HuH-7 (cell line): ENCODE measurements at places on chromosomes 12 and 14.

DNA sequence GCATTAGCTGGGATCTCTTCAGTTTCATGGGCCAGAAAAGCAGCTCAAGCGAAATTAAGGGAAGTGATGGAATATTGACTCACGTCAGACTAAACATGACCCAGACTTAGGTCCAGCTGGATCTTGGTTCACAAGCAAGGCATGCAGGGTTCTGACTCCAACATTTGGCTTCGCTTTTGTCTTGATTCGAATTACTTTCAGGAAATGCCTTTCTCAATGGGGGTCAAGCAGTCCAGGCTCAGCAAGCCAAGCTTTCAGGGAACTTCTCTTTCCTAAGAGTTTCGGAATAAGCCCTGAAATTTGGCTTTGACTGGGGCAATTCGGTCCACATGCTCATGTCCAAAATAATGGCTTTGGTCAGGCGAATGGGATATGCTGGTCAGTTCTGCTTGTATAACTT lies 678.7 kb upstream of the TMEM132C start:
- DNase-seq, result no peak

DNA sequence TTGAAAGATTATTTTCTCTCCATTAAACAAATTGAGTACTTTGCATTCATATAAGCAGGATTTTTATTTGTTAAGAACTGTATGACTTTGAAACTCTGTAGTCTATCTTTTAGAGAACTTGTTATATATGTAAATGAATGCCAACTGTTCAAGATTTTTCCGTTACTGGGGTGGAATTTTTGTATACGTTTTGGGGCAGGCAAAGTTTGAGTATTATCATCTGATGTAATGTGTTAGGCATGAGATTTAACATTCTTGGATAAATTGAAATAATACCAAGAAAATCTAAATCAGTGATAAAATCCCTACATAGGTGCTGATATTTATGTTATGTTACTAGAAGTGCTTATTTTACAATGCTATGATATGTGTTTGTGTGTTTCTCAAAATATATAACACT lies 8.4 kb downstream of the CNOT2 start:
- DNase-seq, result no peak

- DNase-seq, result peak; percentile 93
Measured at GRCh38 chr14:54509546-54510501, at the start of gene CGRRF1. CGRRF1 (plus strand) TSS chr14:54509906; CDS start chr14:54509960, 54 bp downstream.

DNA sequence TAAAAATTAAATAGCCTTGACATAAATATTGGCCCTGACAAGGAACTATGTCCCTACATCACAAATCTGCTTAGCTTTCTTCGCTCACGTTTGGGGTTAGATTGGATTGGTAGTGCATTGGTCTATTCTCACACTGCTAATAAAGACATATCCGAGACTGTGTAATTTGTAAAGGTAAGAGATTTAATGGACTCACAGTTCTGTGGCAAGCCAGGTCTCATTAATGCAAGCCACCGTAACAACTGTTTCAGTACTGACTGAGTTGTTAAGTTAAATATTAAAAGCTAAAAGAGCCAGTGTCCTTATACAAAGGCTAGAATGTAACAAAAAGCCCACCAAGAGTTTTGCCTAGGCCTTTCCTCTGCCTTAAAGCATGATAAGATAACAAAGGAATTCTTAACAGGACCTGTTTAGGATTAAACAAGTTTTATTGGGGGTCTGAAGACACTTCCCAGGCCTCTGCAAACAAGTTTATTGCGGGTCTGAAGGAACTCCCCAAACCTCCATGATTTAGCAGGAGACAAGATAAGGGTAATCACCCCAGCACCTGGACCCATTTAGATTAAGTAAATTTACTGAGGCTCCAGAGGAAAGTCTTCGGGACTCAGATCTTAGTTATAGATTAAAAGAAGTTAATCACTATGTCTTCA lies 88.2 kb upstream of the PTGDR start:
- DNase-seq, result no peak

- DNase-seq, result no peak
Measured at GRCh38 chr12:81726634-81727033, 32.5 kb downstream of the PPFIA2 start.

- DNase-seq, result no peak
Measured at GRCh38 chr12:65609359-65609771, 214.9 kb upstream of the HMGA2 start.

DNA sequence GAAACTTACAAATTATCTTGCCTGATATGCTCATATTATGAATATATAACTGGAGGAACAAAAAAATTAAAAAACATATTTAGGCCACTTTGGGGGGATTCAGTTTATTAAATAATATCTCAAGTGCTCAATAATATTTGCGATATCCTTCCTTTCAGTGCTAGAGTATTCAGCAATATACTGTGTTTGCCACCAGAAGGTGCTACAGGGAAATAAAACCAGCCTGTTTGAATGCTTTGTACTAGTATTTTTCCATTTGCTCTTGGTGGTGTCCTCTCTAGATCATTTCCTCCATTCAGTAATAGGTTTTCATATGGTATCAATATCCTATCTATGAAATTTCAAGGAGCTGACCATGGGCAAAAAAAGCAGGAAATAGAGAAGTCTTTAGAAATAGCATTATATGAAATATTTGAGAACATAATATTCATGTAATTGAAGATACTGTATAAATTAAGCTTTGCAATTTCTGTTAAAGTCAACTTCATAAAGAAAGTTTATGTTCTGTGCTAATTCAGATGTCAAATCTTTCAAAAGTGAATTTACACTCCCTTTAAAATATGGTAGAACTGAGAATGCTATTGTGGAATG lies 106.2 kb upstream of the NAV3 start:
- peak; percentile 6 for DNase-seq

DNA sequence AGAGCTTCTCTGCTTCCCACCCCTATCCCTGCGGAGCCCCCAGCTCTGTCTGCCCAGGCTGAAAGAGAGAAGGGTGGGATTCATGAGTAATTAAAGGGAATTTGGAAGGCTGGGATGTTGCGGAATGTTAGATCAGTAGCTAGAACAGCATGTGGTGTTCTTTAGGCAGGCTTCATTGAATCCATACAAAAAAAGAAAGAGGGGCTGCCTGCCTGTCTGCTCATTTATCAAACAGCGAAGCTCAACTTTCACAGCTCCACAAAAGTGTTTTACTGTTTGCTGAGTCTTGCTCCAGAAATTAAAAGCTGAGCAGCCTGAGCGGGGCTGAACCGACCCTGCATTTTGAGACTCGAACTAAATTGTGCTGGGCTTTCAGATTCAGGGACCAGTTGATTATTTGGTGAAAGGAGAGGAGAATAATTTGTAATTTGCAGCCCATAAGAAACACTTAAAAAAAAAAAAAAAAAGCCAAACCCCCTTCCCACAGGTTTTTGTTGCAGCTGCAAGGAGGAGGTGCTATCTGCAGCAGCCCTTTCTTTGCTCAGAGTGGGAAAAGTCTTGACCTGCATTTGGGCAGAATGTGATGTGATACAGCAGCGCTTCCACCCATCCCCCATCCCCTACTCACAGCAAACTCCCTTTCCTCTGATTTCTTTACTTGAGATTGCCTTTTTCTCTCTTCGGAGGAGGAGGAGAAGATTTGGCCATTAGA lies 89.7 kb downstream of the RFX4 start:
- no peak for DNase-seq

DNA sequence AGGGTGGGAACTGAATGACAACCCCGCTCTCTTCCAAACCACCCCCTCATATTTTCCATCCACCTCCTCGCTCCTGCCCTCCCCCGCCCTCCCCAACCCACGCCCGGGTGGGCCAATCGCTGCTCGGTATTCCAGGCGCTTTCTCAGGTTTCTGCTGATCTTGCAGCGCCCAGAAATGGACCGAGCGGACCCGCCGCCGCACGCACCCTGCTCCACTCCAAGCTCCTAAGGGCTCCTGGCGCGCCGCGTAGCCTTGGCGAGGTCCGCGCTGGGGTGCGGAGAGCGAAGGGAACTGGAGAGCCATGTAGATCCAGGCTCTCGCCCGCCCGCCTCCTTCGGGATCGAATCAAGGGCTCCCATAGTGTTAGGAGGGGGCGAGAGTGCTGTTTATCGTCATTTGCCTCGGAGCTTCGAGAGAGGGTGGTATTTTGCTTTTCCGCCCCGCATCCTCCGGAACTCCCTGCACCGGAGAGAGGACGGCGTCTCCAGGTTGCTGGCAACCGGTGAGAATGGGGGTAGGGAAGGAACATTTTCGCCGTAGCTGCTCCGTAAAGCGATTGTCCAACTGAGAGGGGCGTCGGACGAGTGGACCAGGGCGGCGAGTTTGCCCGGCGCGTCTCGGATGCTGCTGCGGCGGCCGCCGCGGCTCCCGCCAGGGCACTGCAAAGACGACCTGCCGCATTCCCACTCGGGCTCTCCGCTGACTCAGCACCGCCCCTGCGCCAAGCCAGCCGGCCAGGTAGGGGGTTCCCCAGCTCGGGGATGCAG lies at the start of gene KCNA1:
TSS of gene KCNA1 (plus strand) at position 172 of the 768 bp plus-strand sequence. CDS start 1,474 bp downstream, outside the sequence.
- DNase-seq, result no peak

GRCh38 chr14:88791629-88792472 lies 902 bp downstream of the EML5 start:
- peak; percentile 9 for DNase-seq

GRCh38 chr14:89214221-89214965 lies 202.6 kb downstream of the FOXN3 start:
- peak; percentile 56 for DNase-seq

DNA sequence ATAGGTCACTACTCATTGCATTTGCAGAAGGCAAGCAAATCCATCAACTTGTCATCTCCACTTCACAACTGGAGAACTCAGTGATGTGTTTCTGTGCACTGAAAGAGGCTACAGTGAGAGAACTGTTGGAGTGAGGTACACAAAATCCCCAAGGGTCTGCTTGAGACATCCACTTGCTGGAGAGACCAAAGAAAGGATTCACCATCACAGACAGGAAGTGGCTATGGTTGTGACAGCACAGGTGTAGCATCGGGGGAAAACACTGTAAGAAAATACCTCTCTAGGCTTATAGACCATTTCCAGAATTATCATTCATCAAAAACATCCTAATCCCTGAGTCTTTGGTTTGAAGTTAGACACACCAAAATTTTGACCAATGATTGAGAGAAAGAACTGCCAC lies 201.3 kb upstream of the OR4E1 start:
- no peak for DNase-seq
